Right cardiac atrium (tissue), 5 donors: ENCODE measurements at places on chromosomes 1 and 21. TPM values are rescaled to one million over a fixed set of nuclear protein-coding genes. Genes with fewer than 3 reads are reported as not detected.

- DNase-seq, result no peak
Measured at GRCh38 chr1:87007323-87007722, 92.9 kb downstream of the HS2ST1 start.

DNA sequence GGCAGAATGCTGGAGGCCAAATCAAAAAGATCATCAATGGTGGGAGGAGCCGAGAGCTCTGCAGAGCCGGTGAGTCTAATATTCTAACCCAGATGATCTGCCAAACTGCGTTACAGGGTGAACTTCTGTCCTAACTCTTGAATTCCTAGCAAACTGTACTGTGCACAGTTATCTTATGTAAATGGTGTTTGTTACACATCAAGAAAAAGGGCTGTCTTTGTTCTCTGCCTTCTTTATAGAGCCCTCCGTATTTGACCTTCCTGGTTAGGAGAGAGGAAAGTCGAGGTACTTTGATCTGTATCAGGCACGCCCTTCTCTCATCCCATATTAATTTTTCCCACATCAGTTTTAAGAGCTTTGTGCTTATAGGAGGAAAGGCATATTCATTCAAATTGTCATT lies 37.6 kb downstream of the MT1HL1 start:
- no peak for DNase-seq

DNA sequence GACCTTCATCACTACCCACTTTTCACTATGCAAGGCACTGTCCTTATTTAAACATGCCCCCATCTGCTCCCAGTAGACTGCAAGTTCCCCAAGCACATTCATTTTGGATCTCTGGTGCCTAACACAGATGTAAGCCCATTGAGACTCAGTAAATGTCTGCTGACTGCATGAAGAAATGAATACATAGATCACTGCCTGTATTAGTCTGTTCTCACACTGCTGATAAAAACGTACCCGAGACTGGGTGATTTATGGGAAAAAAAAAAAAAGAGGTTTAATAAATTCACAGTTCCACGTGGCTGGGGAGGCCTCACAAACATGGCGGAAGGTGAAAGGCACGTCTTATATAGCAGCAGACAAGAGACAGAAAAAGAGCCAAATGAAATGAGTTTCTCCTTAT lies 204.9 kb downstream of the ATG4C start:
- no peak for DNase-seq

DNA sequence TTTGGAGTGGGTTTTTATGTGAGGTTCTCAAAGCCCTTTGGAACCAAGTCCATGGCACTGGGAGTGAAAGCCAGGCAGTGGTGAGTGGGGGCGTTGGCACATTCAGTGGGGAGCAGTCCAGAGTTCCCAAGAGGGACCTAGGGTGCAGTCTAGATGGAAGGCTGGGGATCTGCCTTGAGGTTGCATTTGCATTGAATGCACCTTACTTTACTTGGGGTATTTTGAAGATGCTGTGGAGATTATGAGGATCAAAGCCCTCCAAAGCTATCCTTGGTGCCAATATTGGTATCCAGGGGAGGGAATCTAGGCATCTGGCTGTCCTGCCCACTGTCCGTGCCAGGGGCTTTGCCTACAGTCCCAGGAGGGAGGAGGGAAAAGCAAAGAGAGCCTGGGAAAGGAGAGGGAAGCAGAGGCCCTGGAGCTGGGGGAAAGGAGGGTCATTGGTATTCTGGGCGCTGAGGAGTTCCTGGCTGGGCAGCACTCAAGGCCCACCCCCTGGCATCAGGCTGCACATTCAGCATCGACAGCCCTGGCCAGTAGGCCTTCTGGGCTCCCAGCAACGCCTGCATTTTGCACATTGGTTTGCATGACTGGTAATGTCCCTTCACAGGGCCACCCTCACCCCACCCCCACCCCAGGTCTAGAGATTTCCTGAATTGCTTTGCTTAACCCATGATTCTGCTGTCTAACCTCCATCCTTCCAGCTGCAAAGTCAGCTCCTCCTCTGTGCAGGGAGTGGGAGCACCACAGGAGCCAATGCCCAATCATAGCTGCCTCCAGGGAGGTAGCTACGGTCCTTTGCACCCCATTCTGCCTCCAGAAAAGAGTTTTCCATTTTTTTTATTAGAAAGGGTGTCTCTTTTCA lies 843 bp upstream of the BCAN start:
- no peak for DNase-seq

DNA sequence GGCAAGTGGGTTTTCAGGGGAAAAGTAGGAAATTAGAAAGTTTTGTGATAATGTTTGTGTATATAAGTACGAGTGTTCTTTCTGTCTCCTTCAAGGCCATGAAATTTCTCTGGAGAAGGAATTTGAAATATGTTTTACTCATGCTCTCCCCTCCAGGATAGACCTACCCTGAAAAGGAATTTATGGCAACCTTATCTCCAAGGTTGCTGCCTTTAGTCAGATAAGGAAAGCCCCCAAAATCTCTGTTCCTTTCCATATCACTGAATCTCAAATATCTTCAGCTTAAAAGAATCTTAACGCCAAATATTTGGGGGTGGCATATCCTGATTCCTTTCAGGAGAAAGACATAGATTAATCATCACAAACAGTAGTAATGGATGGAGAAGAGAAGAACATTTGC lies 499 bp upstream of the C4BPB start:
- no peak for DNase-seq

DNA sequence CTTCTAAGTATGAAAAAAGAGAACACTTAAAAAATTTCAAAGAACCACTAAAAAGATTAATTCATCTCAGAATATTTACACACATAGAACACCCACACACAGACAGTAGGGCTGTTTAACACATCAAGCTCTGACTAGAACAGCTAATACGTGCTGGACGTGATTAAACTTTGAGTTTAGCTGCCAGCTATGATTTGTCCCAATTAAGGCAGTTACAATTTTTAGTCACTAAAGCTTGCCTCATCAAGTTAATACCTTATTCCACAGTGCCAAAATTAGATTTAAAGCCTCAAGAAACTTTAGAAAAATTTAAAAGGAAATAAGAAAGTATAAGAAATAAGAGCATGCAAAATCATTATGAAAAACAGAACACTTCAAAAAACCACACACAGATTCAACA lies 18.9 kb downstream of the SLC16A1 start:
- no peak for DNase-seq

DNA sequence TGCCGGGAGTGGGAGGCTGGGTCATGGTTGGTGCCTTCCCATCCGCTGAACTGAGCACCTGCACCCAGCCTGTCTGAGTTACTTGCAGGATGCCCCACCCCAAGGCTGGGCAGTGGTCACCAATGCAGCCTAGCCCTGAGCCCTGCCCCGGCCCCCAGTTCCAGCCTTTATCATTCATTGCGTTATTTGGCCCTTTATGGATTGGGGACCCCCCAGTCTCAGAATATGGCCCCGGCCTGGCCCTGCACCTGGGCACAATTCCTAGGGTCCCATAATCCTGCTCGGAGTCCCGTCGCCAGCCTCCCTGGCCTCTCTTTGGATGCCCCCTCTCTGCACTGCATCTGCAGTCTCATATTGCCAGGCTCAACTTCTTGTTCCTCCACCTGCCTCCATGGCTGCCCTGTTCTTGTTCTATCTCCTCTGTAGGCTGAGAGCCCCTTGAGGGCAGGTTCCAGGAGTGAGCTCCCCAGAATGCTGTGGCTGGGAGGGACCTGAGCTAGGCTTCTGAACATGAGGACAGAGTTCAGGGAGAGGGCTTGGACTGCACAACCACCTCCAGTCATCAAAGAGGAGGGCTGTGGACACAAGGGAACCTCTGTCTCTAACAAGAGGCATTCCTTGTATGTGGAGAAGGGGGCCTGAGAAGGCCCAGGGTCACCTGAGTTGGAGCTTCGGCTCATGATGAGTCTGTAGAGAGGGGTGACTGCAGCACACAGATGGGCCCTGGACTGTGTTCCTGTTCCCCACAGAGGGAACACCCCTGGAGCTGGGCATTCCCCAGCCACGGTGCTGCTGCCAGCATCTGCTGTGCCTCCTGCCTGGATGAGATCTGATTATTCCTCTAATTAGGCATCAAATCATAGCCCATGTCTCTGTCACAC lies 1.1 kb upstream of the KNCN start:
- no peak for DNase-seq

DNA sequence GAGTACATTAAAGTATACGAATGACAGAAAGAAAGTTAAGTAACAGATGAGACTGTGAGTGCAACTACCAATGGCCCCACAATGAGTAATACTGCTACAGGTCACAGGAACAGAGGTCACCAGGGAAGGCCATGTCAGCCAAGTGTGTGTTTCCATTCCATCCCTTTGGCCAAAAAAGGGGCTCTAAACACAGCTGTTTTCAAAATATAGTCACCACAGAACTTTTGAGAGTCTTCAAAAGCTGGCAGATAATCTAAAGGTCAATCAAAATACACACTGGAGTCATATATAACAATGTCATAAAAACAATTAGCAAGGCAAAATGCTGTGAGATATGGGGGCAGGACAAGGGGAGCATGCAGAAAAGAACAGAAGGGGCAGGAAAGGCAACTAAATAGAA lies 10.2 kb downstream of the USP24 start:
- no peak for DNase-seq

DNA sequence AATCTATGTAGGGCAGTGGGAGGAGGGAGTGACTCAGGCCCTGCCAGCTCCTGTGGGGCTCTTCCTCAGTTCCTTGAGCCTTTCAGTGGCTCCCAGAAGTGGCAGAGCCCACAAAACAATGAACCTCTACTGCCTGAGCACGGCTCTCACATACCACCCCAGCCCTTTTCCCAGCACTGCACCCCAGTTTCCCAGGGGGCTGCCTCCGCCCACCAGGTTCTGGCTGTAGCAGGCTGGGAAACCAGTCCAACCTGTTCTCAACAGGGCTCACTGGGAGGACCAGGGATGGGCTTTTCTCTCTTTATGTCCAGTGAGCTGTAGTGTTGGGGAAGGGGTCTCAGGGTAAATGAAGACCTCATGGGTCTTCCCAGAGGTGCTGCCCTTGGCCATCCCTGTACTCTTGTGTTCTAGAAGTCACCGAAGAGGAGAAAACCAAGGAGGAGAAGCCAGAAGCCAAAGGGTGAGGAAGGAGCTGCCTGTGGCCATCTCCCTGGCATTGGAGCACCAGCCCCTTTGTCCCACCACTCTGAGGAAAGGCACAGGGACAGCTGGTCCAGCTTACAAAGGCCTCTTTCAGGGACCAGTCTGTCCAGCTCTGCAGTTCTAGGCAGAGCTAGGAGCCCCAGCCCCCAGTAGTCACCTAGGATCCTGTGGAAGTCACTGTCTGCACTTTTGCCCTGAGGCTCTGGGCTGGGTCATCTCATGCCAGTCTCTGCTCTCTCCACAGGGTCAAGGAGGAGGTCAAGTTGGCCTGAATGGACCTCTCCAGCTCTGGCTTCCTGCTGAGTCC lies 3.5 kb downstream of the MARCKSL1 start:
- DNase-seq, result no peak

- DNase-seq, result no peak
Measured at GRCh38 chr1:206911064-206911663, 10.6 kb downstream of the FCMR start.

- no peak for DNase-seq
Measured at GRCh38 chr1:119535381-119535780, 28.4 kb downstream of the HSD3B1 start.

GRCh38 chr1:1755426-1755825 lies 22.8 kb downstream of the NADK start:
- DNase-seq, result no peak

GRCh38 chr1:213772128-213773063 lies 215.4 kb upstream of the PROX1 start:
- no peak for DNase-seq

DNA sequence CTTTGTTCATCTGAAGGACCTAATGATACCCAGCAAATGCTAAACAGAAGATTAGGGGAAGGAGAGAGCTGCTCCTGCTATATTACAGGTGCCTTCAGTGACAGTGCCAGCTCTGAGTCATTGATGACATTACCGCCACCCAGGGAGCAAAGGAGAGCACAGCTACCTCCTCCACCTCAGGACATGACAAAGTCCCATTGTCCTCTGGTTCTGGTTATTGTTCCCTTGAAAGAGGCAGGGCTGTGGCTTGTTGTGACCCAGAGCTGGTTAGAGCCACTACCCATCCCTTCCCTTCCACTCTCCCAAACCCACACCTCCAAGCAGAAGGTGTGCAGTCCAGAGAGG lies 363.5 kb upstream of the DUSP10 start:
- DNase-seq, result no peak

OR2L3 gene
- not detected for polyA plus RNA-seq

CD34 gene
- polyA plus RNA-seq, result 87.4 TPM

ASTN1 gene
- 0.11 TPM for polyA plus RNA-seq
